ENCODE measurements at places on chromosomes 5 and 9.
A peak's percentile ranks its signal among the peaks of the same experiment; 100 is the strongest.

- DNase-seq = peak; percentile 28
Measured at GRCh38 chr9:117403403-117403811, 11.4 kb downstream of the ASTN2 start.

DNA sequence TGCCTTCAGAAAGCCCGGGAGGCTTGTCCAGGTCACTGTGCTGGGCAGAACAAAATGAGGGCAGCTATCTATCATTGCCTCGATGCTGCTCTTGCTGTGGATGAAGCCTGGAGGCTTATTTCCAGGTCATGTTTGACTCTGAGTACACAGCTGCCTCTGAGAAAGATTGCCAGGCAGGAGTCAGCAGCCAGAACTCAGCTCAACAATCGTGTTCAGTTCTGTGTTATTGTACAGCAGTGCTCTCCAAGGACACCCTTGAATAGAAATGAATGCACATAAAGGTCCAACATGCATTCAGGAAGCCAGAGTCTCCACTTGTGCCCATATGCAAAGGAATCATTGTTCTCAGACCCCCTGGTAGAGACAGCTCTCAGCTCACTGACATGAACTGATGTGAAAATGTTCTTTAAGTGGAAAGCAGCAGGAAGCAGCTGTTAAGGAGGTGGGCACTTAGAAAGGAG is 61.7 kb upstream of the ZFR start:
- peak; percentile 61 for DNase-seq

- DNase-seq = no peak
Measured at GRCh38 chr9:72129271-72130156, 19.7 kb upstream of the GDA start.

DNA sequence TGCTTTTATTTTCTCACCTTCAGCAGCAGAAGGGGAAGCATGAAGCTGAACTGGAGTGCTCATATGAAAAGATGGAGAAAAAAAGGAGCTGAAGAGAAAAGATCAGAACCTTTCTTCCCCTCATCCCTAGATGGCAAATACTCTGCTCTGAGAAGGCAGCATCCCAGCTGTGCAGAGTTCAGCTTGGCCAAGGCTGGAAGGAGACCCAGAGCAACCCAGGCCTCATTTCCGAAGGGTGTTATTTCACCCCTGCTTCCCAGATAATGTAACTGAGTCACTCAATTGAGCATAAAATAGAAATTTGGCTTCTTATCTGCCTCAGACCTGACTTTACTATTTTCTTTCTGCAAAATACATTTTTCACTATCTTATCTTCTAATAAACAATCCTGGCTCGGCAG is 489.9 kb upstream of the BRINP1 start:
- DNase-seq = peak; percentile 6

- DNase-seq = no peak
Measured at GRCh38 chr5:40798801-40799210, 632 bp upstream of the PRKAA1 start.

GRCh38 chr9:133558191-133559126 is 24.0 kb downstream of the ADAMTSL2 start:
- peak; percentile 83 for DNase-seq

GRCh38 chr5:122908108-122908507 is 62.7 kb downstream of the SNX24 start:
- no peak for DNase-seq

DNA sequence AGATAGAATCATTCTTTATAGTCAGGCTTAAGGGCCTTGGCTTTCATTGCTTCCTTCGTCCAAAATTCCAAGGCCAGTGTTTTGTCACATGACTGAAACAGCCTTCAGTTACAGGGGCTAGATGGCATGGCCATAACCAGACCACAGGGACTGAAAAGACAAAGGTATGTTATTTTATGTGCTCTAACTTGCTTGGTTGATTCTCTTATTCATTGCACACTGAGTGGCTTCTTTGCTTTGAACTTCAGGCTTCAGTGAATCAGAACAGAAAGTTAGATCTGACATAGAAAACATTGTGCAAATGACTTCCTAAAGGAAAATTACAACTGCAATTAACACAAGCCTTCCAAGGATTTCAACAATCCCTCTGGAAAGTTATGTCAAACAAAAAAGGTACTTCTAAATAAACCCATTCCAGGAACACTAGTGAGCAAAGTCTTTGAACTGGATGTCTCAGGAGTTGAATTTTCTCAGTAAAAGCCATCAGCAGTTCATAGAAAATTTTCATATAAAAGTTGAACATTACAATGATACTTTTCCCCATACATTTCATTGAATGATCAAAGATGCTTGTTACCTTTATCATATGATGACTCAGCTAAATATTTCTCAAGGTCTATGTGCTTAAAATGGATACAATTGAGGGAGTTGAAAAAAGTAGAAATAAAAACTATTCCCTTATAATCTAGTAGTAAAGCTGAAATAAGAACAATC is 355.3 kb downstream of the TMEM232 start:
- no peak for DNase-seq

Data from brain (organoid and tissue), 16 donors.